Stimulated activated CD8-positive, alpha-beta memory T cell treated with anti-CD3 and anti-CD28 coated beads, Interleukin-4, amount 100 ng/mL, for 1 hour (primary cell): ENCODE measurements at places on chromosomes 4 and X.

- no peak for DNase-seq
Observed at GRCh38 chr4:186013419-186014186, 55.4 kb upstream of the TLR3 start.

DNA sequence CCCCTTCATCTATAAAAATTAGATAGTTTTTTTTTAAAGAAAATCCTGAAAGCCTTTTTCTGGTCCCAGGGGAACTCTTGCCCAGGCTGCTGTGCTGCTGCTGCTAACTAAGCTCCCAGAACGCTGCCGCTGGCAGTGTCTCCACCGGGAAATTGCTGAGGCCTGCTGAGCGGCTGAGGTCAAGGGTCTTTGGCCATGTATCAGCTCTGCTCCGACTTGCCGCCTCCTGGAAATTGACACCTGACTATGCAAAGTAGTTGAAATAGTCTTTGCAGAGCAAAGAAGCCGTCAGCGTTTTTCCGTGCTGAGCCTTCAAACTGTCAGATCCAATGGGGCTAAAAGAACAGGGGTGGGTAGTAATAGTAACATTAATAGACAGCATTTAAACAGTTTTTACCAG lies 839 bp downstream of the QDPR start:
- DNase-seq, result no peak

DNA sequence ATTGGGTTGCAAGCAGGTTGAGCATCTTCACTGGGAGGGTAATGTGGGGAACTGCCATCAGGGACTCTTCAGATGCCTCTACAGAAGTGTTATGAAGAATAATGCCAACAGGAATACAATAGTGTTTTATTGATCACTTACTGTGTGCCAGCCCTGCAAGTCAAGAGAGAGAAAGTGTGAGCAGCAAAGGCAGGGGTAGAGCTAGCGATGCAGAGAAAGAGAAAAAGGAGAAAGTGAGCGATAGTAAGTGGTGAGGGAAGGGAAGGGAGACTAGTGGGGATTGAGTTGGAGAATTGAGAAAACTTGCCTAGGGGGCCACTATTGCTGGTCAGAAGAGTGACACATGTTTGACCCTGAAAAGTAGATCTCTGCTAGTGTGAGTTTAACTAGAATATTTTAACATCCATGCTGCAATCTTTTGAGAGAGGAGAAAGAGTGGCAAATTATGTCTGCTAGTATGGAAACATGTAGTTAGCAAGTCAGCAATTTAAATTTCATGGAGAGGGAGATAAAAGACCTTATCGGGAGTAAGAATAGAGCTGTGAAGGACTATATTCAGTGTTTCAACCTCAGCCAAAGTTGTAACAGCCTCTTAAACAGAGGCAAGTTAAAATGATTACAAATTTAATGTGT lies 12.2 kb downstream of the AFF1 start:
- DNase-seq, result no peak

DNA sequence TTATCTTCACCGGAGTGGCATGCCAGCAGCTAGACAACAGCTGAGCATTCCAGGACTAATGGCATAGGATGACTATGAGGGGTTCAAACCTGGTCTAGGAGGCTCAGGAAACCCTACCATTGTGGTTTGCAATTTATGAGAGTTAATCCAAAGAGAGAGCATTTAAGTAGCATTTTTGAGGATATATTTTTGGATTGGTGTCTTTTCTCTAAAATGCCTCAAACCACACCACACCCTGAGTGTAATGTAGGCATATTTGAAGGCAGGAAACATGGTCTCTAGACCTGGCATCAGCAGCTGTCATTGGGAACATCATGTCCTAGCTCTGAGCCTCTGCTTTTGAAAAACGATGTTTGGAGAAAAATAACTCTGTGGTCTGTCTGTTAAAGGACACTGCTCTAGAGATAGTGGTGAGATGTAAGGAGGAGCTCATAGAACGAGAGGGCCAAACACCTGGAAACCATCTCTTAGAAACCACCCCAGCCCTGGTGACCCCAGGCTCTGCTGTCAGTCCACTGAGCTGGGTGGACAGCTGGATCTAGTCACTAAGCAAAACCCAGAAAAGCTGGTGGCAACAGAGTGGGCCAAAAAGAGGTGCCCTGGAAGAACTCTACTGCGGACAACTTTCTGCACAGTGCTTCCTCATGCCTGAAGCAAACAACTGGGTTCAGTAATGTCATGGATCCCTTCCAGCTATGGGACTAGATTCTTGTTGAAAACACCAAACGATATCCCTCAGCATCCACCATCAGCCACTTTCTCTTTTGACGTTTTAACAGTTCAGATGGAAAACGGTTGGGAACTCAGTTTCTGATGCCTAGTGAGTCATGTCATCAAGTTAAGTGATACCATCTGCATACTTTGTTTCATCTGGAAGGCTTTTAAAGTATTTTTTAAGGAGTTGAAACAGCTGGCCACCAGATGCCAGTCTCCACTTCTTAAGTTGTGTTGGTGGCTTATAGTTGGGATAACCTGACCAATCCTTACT lies 100.2 kb upstream of the C1QTNF7 start:
- no peak for DNase-seq

DNA sequence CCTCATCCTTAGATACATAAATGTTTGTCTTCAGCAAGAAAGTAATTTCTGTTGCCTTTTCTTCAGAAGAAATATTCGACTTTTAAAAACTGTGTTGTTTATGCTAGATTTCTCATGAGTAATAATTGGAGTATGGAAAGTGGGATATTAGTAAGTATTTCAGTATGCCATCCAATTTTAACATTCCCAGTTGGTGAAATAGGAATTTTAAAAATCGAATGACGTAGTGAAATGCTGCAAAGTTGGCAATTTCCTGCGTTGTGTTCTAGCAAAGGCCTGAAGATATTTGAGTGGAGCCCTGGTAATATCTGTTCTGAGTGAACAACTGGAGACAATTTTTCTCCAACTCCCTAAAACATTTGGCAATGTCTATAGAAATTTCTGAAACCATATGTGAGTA lies 190.1 kb downstream of the ZNF330 start:
- DNase-seq, result no peak

GRCh38 chr4:82721819-82722423 lies 76.7 kb downstream of the SCD5 start:
- no peak for DNase-seq

GRCh38 chr4:8336412-8337075 lies 67.0 kb downstream of the HTRA3 start:
- DNase-seq, result no peak

DNA sequence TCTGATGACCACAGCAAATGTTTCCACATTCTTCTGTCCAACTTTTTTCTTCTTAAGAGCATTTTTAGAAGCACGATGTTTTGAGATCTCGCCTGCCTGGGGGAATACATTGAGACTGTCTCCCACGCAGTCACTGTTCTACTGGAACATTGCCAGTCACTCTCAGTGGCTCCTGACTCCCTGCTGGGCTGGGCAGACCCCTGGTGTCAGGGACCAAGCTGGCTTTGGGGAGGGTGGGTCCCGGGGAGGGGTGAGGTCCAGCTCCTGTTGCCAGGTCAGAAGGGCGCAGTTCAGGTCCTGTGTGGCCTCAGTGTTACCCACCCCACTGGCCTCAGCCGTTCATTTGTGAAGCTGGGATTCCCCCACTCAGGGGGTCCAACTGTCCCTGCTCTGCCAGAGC lies 18.9 kb upstream of the ABLIM2 start:
- no peak for DNase-seq

DNA sequence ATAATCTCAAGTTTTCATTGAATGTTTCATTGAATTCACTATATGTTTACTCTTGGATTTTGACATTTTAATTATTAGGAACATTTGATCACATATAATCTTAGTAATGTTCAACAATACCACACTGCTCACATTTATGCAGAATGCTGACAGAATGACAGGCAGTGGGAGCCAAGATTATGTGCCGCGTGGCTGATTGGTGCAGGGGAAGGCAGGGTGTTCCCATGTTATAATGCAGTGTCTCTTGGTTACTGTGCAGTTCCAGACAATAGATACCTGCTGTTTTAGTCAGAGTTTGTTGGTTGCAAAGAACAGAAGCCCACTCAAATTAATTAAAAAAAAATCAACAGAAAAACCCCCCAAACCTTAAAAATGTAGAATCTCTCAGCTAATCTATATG lies 33.0 kb downstream of the FHIP1A start:
- no peak for DNase-seq

DNA sequence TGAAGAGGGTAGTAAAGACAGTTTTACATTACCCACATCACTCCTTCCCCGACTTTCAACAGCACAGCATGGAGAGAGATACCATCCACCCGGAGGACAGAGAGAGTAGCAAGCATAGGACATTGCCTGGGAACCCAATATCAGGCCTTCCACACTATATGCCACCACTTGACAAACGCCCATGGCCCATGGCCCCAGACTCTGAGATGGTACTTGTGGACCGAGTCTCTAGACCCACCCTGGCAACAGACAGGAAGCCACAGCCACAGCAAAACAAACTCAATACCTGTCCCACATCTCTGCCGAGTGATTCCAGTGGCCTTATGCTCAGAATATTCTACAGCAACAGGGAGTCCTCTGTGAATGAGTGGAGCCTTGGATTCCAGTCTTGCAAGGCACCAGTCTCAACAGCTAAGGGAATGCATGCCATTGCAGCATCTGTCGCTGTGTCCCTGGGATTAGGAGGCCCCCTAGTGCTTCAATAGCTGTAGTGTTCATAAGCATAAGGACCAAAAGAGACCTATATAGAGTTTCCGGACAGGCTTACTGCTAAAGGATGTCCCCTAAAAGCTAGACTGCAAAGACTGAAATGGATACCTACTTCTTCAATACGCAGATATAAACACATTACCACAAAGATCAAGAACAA lies 14.7 kb upstream of the CT55 start:
- no peak for DNase-seq

GRCh38 chrX:108439961-108440696 lies 491 bp downstream of the COL4A5 start:
- DNase-seq, result no peak

- DNase-seq, result no peak
Observed at GRCh38 chrX:74613370-74614092, 893 bp downstream of the RLIM start.

DNA sequence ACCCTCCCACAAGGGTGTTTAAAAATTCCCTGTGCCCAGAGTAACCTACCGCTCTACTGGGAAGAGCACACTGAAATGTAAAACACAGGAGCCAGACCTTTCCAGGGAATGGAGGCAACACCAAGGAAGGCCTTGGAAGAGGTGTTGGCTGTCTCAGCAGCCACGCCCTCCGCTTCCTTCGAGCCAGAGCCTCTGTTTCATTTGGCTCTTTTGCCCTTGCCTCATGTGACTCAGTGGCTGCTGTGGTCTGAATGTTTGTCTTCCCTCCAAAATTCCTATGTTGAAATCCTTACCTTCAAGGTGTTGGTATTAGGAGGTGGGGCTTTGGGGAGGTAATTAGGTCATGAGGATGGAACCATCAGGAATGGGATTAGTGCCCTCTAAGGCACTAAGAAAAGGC lies 11.3 kb downstream of the SCD5 start:
- DNase-seq, result no peak
